ENCODE measurements at places on chromosomes 13 and 19.

DNA sequence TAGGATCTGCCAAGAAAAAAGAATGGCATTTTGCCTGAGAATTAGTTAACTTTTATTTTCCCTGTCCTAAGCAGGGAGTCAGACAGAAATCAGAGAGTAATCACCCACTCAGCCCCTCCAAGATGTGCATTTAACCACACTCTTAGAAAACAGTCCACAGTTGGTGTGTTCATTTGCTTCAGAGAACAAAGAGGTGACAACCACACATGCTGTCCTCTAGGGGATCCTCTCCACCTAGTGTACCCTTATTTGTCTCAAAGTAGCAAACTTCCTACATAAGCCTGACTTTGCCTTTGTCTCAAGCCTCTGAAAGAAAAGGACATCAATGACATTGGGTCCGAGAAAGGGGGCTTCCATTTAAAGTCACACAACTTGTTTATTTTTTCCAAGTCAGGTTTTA is 107.0 kb upstream of the RFC3 start:
- DNase-seq, result no peak

DNA sequence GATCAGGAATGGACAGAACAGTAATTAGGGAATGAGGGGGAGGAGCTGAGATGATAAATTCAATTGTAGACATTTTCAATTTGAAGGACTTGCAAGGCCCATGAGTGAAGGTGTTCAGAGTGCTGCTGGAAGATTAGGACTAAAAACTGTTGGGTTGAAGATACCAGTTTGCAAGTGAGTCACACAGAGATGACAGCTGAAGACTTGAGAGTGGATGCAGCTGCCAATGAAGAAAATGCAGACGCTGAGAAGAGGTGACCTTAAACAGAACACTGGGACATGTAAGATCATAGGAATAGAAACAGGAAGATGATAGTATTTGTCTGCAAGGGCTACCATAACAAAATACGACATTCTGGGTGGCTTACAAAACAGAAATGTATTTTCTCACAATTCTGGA is 1716.5 kb upstream of the SLC10A2 start:
- DNase-seq, result no peak

DNA sequence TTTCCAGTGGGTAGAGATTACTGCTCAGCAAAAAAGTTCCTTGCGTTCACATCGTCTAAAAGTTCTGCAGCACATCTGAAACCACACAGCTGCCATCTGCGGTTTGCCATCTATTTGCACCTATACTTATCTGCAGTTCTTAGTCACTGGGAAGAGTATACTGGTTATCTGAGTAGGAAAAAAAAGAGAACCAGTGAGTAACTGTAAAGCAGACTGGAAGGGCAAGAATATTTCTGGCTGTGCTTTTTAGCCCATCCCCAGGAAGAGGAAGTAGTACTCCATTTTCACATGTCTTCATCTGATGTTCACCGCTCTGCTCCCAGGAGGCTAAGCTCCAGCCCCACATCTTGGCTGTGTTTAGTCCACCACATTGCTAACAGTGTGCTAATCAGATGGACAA is 35.6 kb downstream of the EFNB2 start:
- DNase-seq, result peak; percentile 16

DNA sequence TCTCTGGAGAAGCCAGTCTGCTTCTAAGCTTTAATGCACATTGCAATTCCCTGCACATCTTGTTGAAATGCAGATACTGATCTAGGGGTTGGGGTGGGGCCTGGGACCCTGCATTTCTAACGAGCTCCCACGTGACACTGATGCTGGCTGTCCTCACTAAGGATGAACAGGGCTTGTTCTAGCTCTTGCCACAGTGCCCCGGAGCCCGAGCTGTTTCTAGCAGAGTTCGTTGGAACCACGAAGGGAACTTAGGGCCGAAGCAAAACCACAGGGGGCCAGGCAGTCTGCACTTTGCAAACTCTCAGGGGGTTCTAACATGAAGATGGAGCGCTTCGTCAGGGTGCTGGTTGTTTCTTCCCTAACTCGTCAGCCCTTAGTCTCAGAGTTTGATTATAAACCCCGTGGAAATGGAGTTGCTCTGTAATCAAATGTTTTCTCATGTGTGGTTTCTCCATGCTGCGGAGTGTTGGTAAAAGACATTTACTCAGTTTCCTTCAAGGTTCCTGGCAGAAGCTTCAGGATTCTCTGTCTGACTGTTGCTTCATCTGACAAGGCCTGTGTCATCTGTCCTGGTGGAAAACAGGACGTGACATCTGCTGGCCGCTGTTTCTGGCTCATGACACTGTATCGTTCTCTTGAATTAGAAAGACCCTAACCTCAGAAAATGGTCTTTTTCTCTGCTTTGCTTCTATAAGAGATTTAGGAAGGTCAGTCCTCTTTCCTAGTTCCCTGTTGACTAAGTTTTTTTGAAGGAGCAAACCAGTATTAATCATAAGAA is 221.5 kb downstream of the TEX29 start:
- no peak for DNase-seq

- DNase-seq, result no peak
These were observed 3.5 kb downstream of the PEG3 start for GRCh38 chr19:56837004-56837403.

DNA sequence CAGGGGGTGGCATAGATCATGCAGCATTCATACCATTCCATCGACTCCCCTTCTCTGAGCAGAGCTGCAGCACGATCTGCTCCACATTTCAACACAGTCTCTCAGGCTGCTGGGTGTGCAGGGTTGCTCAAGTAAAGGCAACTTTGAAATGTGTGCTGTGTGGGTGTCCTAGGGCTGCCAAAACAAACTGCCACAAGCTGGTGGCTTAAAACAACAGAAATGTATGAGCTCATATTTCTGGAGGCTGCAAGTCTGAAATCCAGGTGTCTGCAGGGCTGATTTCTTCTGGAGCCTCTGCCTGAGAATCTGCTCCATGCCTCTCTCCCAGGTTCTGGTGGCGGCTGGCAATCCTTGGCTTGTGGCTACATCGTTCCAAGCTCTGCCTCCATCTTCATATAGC is 63.7 kb upstream of the WDFY2 start:
- DNase-seq, result no peak

GRCh38 chr19:37506387-37507166 is at the start of gene ZNF793:
Gene ZNF793, plus strand, starts transcription at chr19:37506939. Its CDS starts 16,501 bp downstream, at chr19:37523440.
- DNase-seq, result peak; percentile 70

DNA sequence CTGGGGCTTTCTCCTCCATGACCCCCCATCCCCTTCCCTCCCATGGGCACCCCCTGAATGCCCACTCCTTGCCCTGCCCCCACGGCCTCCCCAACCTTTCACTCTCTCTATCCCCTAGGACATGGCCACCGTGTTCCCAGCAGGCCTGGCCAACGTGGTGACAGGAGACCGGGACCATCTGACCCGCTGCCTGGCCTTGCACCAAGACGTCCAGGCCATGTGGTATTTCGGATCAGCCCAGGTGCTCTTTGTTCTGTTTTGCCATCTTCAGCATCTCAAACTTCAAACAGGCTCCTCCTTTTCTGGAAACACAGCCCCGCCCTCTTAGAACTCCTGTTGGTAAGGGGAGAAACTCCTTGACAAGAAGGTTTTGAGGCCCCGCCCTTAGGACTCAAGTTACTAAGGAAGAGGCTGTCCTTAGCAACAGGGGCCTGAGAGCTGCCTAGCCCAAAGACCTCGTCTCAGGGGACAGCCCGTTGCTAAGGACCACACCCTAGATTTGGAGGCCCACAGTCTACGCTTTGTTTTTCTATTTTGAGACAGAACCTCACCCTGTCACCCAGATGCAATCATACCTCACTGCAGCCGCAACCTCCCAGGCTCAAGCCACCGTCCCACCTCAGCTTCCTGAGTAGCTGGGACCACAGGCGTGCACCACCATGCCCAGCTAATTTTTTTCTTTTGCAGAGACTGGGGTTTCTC is 5.1 kb upstream of the FLT3LG start:
- peak; percentile 94 for DNase-seq

DNA sequence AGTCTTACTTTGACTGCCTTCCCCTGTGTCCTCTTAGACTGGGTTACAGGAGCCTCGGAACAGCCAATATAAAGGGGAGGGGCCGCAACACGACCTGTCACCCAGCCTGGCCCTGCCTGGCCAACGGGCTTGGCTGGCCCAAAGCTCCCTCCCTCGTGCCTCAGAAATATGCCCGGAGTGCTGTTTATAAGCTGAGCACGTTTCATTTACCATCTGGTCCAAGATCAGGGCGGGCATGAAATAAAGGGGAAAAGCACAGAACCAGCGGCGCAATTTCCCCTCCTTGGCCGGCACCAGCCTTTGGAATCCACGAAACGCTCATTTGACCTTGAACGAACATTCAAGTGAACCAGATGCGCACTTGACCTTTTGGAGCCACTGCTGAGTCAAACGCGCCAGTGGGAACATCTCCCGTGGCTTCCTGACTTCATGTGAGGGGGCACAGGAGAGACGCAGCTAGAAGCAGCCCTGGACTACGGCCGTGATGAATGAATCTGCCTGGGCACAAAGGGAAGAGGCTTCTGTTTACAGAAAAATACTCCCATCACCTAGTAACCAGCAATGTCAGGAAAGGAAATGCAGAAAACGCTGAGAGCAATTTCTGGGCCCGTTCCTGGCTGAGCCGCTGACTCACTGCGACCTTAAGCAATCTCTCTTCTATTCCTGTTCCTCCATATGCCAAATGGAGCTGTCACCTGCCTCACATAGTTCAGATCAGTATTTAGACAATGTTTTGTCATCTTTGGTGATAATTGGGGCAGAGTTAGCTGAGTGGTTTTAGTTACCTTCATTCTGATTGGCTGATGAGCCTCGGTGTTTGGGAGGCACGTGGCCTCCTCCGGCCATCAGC is 53.3 kb downstream of the RFX2 start:
- DNase-seq, result peak; percentile 33

GRCh38 chr13:39740761-39741160 is 85.3 kb downstream of the COG6 start:
- no peak for DNase-seq

DNA sequence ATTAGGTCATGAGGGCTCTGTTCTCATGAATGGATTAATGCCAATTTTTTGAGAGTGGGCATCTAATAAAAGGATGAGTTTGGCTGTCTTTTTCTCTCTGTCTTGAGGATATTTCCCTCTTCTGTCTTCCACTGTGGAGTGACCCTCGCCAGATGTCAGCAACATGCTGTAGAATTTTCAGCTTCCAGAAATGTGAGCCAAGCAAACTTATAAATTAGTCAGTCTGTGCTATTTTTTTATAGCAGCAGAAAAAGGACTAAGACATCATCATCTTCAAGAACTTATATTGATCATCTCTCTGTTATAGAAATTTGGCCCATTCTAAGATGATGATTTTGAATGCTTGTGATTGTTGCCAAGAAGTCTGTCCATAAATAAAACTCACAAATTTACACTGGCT is 431.4 kb downstream of the FGF9 start:
- no peak for DNase-seq

DNA sequence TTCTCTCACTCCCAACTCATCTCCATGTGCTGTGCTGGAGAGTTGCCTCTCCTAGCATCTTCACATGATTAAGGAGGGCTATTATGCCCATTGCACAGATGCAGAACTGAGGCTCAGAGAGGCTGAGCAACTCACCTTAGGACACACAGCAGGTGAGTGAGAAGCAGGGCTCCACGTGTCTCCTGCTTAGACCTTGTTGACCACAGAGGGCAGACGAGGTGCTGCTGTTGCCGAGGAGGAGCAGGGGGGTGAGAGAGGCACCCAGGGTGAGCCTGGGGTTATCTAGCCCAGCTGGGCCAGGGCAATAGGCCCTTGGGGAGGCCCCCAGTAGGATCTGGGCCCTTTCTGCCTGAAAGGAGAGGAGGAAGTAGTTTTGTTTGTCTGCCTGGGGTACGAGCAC is 2.4 kb upstream of the HSH2D start:
- DNase-seq, result no peak

DNA sequence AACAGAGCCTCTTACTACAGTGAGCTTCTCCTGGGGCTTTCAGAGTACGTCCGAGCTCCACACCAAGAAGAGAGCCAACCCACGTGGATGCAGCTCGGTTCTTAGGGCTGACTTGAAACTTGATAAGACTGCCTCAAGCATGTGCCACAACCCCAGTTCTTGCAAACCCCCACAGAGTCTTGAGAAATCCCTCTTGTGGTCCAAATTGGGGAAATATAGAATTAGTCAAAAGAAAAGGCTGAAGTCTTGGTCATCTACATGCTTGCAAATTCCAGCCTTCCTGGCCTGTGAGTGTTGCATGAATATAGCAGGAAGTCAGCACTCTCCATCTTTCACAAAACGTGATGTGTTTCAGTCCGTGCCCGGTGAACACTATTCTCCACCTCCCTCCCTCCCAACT is 95.2 kb downstream of the GGACT start:
- no peak for DNase-seq

GRCh38 chr19:46551164-46551563 is 50.0 kb upstream of the CALM3 start:
- DNase-seq, result no peak

DNA sequence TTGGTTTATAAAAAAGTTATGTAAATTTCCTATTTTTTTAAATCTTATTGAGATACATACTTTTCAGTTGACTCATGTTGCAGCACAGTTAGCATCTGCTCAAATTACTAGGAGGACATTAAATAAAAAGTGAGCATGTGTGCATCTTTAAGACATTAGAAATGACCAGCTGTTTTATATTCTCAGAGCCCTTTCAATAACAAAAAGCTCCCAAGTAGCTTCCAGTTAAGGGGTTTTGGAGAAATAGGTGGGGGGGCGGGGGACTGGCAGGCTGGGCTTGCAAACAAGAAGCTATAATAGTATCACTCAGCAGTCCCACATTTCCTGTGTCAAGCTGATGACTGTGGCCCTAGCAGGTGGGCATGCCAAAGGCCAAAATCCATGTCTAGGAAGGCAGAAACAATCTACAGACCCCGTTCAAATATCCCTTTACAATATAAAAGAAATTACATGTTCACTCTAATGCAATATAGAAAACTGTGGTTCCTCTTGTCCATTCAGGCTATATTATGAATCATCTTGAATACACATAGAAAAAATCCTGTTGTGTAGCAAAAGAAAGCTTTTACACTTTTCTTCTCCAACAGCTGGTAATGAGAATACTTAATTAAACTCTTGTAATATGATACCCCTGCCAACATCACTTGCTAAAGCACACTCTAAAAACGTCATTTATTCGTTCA is 1713.2 kb upstream of the SLC10A2 start:
- DNase-seq, result no peak

DNA sequence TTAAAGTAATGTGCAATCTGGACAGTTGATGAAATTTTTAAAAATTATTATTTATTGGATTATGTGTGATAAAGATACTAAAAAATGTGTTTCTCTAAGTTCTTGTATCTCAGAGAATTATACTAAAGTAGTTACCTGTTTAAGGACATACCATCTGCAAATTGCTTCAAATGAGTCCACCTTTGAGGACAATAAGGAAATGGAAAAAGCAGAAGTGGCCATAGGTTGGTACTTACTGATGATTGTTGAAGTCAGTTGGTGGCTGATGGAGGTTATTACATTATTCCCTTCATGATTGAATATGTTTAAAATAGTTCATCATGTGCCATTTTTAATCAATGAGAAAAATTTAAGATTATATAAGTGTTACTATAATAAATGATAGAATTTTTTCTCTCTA is 367.0 kb downstream of the MYO16 start:
- DNase-seq, result no peak

- DNase-seq, result no peak
These were observed 1886.1 kb downstream of the PCDH9 start for GRCh38 chr13:65343898-65344663.

All from activated CD4-positive, alpha-beta T cell treated with anti-CD3 and anti-CD28 coated beads, Interleukin-2, amount 50 U/mL, for 16 hours (primary cell).